ENCODE measurements at places on chromosomes 6 and 20.

- DNase-seq, result no peak
These were observed 4.5 kb downstream of the TDP2 start for GRCh38 chr6:24662236-24662635.

GRCh38 chr6:71034563-71035345 is 77.9 kb upstream of the B3GAT2 start:
- DNase-seq, result no peak

DNA sequence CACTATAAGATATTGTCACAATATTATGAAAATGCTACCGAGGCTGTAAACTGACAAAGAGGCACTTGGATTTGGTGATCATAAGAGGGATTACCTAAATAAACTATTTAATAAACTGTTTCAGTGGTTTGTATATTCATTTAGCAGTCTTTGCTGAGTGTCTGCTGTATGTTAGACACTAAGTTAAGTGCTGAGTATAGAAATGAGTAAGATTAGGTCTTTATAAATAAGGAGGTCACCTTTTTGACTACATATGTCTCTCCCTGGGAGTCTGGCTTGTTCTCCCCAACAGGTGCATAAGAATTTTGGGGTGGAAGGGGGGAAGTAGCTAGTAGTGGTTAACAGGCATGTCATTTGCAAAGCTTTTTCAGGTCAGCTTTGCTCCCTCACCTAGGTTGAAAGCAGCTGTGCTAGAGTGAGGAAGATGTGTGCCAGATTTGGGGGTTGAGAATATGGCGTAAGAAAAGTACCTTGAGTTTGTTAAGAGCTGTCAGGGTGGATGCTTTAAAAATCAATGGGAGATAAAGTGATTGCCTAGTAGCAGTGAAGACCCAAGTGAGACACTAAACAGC is 246.3 kb downstream of the ZFAND3 start:
- DNase-seq, result no peak

DNA sequence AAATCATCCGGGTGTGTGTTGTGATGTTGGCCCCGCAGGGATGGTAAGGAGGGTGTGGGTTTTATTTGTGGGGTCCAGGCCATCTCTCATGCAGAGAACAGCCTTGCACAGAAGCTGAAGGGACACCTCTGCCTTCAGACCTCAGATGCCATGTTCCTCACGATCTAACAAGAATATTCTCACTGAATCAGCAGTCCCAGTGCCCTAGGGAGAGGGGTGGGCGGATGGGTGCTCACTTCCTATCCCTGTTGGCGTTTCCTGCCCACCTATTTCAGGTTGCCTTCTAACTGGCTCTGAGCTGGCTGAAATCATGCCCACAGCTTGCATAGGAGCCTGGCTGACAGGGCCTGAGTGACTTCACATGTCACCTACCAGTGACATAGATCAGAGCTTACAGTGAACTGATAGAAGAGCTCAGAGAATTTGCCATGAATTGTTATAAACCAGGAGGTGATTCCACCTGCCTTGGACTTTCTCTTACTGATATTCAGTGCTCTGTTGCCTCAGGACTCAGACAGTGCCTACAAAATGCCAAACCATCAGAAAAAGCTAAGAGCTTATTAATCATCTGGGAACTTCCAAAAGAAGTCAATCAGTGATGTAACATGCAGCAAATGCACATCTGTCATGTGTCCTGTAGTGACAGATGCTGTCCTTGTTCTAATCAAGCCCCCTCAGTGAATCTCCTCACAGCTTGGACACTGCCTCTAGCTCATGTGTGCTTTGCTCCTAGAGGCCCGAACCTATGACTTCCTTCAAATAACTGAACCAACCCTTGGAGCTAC is 285.8 kb upstream of the PRND start:
- DNase-seq, result no peak

DNA sequence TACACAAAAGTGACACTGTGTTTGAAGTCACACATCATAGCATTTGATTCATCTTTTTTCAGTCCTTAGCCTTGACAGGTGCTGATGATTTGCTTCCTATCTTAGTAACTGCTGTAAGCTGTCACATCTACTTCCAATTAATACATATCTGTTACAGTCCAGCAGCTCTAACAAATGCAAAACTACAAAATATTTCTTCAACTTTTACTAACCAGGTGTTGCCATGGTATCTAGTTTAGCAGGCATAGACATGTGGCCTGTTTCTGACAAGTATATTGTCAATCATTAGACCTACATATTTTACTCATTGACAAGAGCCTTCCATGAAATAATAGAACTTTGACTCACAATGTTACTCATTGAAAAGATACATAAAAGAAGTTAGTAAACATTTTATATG is 1159.7 kb downstream of the GRIK2 start:
- DNase-seq, result no peak
